Mammary epithelial cell (primary cell): ENCODE measurements at places on chromosomes 16 and 17.

- DNase-seq = no peak
Measured at GRCh38 chr16:84053237-84053636, 10.6 kb upstream of the SLC38A8 start.

DNA sequence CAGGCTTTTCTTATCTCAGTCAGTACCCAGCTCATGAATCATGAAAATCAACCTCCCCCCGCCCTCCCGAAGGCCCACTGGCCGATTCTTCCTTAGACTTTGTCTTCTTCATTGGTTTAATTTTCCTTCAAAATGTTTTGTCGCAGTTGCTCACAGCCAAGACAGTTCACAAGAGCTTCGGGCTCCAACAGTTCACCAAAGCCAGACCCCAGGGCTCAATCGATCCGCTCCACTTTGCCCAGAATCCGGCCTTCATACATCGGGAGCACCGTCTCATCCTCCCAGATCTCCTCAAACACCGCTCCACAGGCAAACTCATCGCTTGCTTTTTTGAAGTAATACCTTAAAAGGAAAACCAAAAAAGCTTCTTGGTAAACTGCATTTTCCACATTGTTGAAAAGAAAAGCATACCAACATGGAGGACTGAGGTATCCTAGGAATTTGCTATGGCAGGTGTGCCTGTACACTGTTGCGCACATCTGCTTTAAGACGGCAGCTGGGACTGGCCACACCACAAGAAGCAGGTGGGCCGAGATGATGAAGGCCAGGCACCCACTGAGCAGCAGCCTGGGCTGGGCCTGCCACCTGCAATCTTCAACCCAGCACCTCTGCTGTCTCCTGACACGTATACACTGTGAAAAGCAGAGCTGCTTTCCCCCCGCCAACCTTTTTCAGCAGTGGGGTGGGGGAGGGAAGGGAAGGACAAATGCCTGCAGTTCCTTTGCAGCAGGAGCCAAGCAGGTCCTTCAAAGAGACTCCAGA is 31.5 kb downstream of the AXIN2 start:
- DNase-seq = no peak

GRCh38 chr16:9836118-9836736 is 346.0 kb downstream of the GRIN2A start:
- no peak for DNase-seq

DNA sequence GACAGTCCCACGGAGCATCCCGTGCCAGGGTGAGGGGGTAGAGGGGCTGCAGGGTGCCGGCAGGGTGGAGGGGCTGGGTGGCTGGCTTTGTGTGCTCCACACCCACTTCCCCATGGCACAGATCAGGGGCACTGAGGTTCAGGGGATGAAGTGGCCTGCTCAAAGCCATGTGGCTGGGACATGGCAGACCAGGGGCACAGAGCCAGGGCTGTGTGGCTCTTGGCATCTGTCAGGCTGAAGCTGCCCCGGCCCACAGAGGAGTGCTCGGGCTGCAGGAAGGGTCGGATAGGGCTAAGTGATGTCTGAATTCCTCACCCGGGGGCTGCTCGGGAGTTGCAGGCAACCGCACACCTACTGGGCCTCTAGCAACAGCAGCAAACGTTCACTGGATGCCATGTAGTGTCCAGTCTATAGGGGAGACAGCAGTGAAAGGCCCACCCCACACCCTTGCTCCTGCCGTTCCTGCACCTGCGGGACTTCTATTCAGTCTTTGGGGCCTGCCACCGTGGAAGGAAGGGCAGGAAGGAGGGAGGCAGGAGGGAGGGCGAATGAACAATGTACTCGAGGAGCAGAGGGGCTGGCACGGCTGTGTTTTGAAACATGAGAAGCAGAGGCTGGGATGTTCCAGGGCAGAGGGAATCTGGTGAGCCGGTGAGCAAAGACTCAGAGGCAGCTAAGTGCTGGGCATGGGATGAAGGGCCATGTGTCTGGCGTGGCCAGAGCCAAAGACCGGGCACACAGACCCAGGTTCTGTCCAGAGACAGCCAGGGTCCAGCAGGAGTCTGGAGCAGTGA is 15.1 kb downstream of the SLC5A10 start:
- DNase-seq = no peak

GRCh38 chr17:81049372-81049911 is 14.5 kb downstream of the BAIAP2 start:
- no peak for DNase-seq

GRCh38 chr17:7932949-7933348 is 943 bp downstream of the CNTROB start:
- DNase-seq = peak; percentile 32

GRCh38 chr16:84278968-84279367 is 15.7 kb upstream of the WFDC1 start:
- no peak for DNase-seq

DNA sequence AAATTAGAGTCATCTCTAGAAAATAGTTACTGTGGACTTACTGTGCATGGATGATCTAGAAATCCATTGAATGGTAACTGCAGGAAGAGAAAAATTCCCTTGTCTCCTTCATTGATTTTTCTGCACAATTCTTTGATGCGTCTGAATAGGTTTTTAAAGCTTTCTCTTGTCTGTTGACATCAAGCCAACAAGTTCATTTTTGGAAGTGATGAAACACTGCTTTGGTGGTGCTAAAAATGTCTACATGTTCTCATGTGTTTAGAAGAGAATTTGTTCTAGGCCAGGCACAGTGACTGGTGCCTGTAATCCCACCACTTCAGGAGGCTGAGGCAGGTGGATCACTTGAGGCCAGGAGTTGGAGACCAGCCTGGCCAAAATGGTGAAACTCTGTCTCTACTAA is 57.1 kb upstream of the AXIN2 start:
- no peak for DNase-seq

DNA sequence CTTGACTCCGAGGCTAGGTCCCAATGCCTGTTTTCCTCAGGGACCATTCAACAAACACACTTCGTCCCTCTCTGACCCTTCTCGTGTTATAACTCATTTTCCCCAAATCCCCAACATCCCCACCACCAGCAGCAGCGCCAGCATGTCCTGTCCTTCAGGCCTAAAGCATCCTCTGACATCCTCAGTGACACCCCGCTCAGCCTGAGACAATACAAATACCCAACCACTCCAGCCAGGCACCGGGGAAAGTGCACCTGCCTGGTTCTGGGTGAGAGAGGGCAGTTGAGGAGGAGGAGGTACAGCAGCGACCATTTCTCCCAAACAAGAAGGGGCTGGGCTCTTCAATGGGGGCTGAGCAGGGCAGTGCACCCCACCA is 4.7 kb downstream of the MNT start:
- DNase-seq = no peak

- DNase-seq = no peak
Measured at GRCh38 chr17:77719806-77720205, 238.7 kb upstream of the TNRC6C start.

DNA sequence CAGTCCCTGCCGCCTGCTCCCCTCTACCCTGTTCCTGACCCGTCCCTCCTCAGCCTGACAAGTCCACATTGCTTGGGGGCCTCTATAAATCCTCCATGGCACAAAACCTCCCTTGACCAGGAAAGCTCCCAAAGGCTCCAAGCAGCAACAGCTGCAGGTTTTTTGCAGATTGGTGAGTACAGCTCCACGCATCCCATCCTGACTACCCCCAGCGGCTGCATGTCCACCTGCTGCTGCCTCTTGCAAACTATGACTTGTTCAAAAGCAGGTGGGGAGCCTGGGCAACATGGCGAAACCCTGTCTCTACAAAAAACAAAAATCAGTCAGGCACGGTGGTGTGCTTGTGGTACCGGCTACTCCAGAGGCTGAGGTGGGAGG is 122.8 kb downstream of the ANKRD11 start:
- no peak for DNase-seq

DNA sequence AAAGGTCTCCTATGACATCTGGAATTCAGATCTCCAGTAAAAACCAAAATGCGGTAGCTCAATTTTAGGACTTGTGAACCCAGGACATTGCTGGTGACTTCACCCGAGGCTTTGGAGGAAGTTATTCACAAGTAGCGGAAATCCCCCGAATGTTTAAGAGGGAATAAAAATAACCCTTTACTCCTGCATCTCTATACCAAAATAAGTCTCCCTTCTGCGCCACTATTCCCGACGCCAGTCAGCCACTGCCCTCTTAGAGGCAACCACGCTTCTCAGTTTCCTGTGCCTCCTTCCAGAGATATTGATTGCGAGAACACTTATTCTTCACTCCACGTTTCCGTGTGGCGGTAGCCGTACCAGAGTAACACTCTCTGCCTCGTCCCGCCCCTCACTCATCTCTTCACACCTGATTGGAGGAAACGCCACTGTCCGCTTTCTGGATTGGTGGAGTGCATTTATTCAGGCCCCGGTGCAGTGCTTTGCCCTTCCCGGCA is 27.4 kb downstream of the EMP2 start:
- no peak for DNase-seq

GRCh38 chr16:67154578-67155294 is 3.9 kb upstream of the B3GNT9 start:
- no peak for DNase-seq

GRCh38 chr17:75498726-75499213 is 16.6 kb downstream of the CASKIN2 start:
- DNase-seq = no peak

DNA sequence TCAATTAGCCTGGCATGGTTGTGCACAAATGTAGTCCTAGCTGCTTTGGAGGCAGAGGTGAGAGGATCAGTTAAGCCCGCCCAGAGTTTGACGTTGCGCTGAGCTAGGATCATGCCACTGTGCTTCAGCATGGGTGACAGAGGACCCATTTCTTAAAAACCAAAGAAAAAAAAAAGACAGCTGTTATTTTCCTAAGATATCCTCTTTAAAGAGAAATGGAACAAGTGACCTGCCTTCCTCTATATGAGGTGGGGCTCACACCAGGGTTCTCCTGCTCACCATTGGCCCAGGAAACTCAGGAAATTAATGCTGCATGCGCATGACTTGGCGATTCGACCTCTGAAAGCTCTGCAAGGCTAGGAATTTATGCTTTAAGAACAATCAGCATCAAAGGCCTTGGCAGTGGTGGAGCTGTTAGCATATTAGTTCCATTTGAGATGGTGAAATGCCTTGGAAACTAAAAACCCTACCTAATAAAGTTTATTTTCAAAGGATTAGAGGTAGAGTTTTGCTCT is 108.3 kb downstream of the RBFOX1 start:
- no peak for DNase-seq

DNA sequence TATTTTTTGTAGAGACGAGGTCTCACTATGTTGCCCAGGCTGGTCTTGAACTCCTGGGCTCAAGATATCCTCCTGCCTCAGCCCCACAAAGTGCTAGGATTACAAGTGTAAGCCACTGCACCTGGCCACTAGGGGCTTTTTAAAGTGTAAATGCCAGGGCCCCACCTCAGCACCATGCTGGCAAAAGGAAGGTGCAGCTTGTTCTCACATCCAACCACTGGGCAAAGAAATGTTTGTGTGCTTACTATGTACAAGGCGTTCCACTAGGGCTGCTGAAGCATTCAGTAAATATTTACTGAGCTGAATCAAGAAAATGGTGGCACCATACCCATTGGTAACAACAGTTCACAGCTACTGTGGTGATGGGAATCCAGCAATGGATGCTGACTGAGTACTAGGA is 22.6 kb downstream of the COG1 start:
- no peak for DNase-seq

DNA sequence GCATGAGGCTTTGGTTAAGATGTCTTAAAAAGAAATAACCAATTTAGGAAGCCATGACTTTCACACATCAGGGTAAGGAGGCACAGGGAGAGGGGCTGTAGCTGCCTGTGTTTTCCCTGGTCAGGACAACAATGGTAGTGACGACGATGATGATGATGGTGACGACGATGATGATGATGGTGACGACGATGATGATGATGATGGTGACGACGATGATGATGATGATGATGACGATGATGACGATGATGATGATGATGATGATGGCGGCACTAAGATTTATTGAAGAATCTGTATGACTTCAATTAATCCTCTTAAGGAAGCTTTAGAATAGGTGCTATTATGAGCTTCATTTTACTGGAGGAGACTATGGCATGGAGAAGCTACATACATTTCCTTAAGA is 284.1 kb upstream of the TNRC6C start:
- DNase-seq = no peak

GRCh38 chr17:59892924-59893675 is at the start of the genes RPS6KB1 and TUBD1:
TSS of gene RPS6KB1 (plus strand) at chr17:59893121. CDS start at chr17:59893185, 64 bp downstream.
TSS of gene TUBD1 (minus strand) at chr17:59892943. CDS start at chr17:59891002, 1,941 bp downstream.
- peak; percentile 31 for DNase-seq

- DNase-seq = no peak
Measured at GRCh38 chr17:44608727-44609435, 47.4 kb upstream of the MEIOC start.

DNA sequence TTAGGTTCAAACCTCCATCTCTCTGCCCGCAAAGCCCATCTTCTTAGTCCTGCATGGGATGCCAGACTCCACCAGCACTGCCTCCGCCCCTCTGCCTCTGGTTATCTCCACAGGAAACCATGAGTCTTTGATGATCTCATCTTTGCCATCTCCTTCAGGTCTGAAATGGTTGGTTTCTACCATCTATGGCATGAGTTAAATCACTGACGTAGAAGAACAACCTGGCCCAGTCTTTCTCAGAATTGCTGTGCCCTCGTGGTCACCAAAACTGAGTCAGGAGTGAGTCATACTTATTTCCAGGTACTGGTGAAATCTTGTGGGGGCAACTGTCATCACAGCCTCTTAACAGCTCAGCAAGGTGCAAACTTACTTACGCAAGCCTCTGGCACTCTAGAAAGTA is 468.7 kb upstream of the C16orf82 start:
- DNase-seq = no peak

DNA sequence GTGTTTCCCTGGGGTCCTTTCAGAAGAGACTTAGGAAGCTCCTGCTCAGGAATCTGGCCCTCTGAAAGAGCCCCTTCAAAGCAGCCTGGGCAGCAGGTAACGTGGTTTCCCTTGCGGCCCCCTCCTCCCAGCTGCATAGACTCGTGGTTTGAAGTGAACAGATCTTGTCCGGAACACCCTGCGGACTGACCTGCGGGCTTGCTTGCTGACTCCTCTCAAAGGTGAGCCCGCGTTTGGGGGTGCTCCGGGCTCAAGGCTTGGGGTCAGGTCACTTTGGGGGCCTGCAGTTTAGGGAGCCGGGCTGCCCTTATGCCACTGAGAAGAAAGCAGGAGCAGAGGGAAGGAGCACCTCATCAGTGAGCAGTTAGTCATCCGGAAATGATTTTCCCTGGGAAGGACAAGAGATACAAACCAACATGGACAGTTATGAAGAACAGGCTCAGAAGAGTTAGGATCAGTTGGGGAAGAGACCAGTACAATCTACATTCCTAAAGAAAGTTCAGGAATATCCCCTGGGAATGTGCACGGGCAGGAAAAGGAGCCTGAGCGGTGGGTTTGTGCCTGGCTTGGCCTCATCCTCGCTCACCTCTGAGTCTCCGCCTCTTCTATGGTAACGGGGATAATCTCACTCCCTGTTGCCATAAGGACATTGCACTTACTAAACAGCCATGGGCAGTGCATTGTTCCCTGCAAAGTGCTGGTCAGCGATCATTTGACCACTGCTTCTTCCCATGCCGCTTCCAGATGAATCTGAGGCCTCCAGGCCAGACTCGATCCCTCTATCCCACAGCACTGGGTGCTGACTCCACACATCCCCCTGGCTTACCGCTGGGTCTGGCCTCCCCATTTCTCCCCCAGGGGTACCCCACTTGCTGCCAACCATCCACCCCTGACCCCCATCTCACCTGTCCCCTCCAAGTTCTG is 10.0 kb downstream of the LDHD start:
- no peak for DNase-seq

GRCh38 chr16:56269811-56270684 is 78.8 kb downstream of the GNAO1 start:
- DNase-seq = no peak

GRCh38 chr16:82560805-82561325 is 65.9 kb upstream of the CDH13 start:
- DNase-seq = peak; percentile 9

GRCh38 chr16:82470016-82470415 is 156.8 kb upstream of the CDH13 start:
- no peak for DNase-seq

GRCh38 chr17:66255112-66255511 is 25.9 kb upstream of the APOH start:
- DNase-seq = peak; percentile 69
